ENCODE measurements at places on chromosomes 4 and X.

DNA sequence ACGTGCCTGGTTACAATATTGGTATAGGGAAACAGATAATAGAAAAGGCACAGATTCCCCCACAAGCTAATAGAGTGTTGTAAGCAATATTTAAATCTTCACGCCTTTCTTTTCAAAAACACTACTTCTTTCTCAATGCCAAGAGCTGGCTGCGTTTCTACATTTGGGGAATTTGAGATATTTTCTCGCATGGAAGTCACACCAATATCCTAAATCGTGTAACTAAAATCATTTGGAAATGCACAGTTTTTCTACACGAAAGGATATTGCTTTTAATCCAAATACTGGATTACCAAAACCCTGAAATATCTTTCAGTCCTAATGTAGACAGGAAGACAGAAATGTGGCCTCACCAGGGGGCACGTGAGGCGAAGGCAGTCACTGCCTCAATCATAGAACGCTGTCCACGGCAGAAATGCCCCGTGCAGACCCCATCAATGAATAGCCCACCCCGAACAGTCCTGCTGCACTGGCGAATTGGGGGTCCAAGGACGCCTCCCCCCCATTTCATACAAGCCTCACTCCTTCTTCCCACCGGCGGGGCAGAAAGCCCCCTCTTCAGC is 106.6 kb downstream of the NSUN7 start:
- DNase-seq: no peak

DNA sequence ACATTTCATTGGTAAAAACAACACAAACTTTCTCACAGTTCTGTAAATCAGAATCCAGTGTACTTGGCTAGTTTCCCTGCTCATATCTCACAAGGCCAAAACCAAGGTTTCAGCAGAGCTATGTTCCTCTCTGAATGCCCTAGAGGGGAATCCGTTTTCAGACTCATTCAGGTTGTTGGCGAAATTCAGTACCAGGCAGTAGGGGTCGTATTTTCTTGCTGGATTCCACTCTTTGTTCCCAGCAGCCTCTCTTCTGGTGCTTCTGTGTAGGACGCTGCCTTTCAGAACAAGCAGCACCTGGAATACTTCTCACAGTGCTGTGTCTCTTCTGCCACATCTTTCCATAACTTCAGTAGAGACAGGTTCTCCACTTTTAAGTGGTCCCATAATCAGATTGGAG is 351.9 kb downstream of the PCDH18 start:
- no peak for DNase-seq

DNA sequence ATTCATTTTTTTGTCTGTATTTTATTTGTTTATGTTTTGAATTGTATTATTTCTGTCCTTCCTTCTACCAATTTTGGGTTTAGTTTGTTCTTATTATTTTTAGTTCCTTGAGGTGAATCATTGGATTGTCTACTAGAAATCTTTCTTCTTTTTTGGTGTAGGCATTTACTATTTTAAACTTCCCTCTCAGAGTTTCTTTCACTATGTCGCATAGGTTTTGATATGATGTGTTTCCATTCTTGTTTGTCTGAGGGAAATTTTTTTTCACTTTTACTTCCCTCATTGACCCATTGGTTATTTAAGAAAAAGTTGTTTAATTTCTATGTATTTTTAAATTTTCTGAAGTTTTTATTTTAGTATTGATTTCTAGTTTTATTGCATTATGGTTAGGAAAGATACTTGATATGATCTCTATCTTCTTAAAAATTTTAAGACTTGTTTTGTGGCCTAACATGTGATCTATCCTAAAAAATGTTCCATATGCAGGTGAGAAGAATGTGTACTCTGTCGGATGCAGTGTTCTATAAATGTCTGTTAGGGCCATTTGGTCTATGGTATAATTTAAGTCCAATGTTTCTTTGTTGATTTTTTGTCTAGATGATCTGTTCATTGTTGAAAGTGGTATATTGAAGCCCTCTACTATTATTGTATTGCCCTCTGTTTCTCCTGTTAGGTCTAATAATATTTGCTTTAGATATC is 68.8 kb downstream of the IL15 start:
- DNase-seq: no peak

GRCh38 chr4:98581126-98581525 is 77.3 kb downstream of the TSPAN5 start:
- DNase-seq: no peak

DNA sequence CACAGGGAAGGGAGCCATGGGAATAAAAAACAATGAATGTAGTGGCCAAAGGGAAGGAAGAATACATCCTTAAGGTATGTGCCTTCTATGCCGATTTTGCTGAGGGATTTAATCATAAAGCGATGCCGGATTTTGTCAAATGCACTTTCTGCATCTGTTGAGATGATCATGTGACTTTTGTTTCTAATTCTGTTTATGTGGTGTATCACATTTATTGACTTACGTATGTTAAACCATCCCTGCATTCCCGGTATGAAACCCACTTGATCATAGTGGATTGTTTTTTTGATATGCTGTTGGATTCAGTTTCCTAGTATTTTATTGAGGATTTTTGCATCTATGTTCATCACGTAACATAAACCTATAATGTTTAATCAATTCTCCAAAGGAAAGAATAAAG is 60.0 kb downstream of the SSX7 start:
- DNase-seq: no peak

DNA sequence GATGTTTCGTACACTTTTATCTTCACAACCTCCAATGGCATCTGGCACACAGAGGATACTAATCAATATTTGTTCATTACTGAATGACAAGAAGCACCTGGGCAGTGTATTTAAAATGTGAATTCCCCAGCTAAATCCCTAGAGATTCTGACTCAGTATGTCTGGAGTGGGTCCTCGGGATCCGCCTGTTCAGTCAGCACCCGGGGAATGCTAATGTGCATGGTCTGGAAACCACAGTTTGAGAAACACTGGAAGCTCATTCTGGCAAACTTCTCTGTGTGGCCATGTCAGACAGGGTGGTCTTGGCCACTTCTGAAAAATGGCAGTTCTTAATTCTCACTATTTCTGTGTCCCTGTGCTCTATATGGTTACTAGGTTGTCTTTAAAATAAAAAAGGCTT is 138.8 kb upstream of the VCX start:
- DNase-seq: no peak

- no peak for DNase-seq
Observed at GRCh38 chr4:46016306-46016705, 107.5 kb downstream of the GABRG1 start.

DNA sequence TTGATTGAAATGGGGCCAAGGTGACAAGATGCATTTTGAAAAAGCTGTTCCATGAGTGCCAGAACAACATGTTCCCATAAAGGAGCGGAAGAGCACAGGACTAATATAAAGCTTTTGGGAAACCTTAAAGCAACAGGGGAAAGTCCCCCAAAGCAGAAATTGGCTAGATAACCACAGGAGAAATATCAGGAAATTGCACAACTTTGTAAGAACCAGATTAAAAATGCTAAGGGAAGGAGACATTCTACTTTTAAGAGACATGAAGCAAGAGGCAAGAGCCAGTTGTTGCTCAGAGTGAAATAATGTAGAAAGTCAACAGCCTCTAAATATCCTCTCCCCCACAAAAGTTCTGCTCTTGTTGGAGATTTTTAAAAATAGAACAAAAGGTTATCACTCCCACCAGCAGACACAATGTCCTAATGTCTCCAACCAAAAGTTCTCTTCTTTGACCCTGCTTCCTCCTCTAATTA is 85.2 kb upstream of the LNX1 start:
- DNase-seq: no peak

Data from suprapubic skin (tissue), 4 donors.